Tongue (tissue), 3 donors: ENCODE measurements at places on chromosomes 7 and 10.

DNA sequence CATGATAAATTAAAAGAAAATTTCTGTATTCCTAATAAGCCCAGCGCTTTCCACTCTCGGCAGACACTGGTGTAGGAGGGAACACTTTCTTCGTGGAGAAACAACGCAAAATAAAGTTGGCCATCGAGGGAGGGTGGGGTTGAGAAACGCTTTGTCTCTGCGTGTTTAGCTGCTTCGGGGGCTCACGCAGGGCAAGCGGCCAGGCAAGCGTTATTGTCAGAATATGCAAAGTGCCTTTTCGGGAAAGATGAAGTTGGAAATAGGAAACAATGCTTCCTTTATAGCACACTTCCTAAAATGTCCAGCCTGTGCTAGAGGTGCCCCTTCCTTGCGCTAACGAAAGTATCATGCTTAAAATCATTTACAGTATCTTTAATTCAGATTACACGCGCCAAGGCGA lies 1.9 kb upstream of the EBF3 start:
- peak; percentile 75 for DNase-seq

DNA sequence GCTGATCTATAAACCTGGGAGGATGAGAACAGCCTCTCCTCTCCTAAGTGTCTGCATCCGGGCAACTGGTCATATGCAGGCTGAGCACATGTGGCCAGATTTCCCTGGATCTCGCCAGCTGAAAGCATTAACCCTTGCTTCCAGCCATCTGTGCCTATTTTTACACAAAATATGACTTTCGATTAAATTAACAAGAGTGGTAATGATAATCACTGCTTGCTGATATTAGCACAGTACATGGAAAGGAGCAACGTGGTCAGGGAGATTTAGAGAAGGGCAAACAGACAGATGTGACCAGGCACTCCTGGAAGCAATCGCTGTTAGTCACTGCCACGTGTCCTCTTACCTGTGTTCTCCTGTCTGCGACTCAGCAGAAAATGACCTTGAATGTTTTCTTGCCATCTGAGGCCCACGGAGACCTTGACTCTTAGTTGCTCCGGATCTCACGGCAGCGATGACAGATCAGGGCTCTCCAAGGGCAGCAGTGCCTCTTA lies 59.5 kb upstream of the NPTX2 start:
- no peak for DNase-seq

DNA sequence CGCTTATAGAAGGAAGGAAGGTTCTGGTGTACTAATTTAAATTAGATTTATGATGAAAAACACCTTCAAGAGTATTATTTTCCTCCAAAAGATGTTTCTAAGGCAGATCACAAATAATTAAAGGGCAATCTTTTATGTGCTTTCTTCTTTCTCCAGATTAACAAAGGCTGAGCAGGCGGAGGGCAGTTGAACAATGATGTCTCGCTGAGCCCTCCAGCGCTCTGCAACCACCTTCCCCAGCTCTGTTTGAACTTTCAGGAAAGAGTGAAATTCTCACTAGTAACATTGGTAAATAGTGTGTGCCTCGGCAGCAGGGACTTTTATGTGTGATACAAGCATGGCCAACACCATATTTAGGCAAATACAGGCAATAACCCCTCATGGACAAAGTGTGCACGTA lies 379.1 kb upstream of the MKI67 start:
- no peak for DNase-seq

- no peak for DNase-seq
Measured at GRCh38 chr7:42080841-42081586, 156.0 kb downstream of the GLI3 start.

DNA sequence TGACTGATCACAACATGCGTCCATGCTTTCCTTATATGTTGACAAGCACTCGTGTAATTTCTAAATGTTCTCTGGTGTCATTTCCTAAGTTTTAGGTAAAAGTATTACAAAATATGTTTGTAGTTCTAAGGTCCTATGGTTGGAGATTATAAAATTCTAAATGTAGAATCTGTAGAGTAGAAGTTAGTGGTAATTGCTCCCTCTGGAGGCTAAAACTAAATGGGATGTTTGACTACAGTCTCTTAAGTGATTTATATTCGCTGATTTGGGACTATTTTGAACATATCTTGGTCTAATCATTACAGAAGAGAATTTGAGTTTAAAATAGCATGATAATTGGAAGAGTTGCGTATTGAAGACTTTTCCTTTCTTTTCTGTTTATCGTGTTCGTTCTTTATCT lies 74.1 kb downstream of the ZMYND11 start:
- DNase-seq, result no peak

DNA sequence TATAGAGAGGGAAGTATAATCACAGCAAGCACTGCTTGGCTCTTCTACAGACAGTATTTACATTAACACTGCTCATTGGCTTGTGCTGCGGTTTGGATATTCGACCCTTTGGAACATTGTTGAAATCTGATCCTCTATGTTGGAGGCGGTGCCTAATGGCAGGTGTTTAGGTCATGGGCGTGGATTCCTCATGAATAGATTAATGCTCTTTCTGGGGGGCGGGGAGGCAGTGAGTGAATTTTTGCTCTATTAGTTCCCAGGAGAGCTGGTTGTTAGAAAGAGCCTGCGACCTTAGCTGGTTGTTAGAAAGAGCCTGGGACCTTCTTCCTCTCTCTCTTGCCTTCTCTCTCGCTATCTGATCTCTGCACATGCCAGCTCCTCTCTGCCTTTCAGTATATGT lies 77.3 kb upstream of the SVIL start:
- DNase-seq, result peak; percentile 89

GRCh38 chr10:124436191-124436638 lies 13.6 kb downstream of the NKX1-2 start:
- no peak for DNase-seq

DNA sequence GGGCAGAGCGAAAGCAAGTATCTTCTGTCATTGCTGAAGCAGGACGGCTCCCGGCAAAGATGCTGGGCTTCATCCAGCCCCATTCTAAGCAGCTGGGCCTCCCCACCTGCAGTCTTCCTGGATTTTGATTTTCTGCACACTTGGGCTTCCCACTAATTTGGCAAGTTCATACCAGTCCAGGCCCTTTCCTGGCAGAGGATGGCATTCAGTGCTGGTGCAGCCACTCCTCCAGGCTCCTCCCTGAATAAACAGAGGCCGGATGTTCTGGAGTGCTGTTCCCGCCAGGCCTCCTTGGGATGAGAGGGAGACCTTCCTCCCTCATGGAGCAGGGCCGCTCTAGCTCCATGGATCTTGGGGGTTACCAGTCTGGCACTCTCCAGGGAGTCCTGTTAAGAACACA lies 3.4 kb downstream of the BAG3 start:
- DNase-seq, result no peak

DNA sequence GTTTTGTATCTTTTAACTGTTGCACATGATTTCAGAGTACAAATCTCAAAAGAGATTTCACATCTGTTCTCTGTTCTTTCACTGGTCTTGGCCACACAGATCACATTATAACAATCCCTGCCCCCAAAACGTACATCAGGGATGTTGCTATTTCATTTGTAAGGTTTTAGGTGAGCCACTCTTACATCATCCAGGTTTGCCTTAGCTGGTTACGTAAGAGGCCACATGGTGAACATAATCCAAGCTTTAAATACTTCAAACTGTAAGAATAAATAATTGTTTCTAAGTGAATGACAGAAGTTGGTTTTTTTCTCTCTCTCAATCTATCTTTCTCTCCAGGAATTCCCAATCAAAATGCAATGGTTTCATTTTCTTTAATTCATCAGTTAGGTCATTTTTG lies 245.9 kb upstream of the HGF start:
- no peak for DNase-seq

GRCh38 chr7:154287356-154287755 lies 235.2 kb downstream of the DPP6 start:
- peak; percentile 57 for DNase-seq

GRCh38 chr7:16929146-16929762 lies 47.5 kb upstream of the AGR3 start:
- DNase-seq, result no peak
